ENCODE measurements at places on chromosomes 12 and 14.
A peak's percentile ranks its signal among the peaks of the same experiment; 100 is the strongest.

DNA sequence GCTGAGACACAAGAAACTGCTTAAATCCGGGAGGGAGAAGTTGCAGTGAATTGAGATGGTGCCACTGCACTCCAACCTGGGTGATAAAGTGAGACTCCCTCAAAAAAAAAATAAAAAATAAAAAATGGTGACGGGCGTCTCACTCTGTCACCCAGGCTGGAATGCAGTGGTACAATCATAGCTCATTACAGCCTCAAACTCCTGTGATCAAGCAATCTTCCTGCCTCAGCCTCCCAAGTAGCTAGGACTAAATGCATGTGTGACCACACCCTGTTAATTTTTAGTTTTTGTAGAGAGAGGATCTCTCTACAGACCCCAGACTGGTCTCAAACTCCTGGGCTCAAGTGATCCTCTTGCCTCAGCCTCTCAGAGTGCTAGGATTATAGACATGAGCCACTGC is 9.1 kb downstream of the SNX6 start:
- H3K4me1 ChIP-seq = no peaks in the 10 kb centered on the region
- no peak overlapping the region for H3K4me3 ChIP-seq
- no peaks in the 10 kb centered on the region for H3K27me3 ChIP-seq
- H3K27ac ChIP-seq = no peak overlapping the region
- DNase-seq = no peak

DNA sequence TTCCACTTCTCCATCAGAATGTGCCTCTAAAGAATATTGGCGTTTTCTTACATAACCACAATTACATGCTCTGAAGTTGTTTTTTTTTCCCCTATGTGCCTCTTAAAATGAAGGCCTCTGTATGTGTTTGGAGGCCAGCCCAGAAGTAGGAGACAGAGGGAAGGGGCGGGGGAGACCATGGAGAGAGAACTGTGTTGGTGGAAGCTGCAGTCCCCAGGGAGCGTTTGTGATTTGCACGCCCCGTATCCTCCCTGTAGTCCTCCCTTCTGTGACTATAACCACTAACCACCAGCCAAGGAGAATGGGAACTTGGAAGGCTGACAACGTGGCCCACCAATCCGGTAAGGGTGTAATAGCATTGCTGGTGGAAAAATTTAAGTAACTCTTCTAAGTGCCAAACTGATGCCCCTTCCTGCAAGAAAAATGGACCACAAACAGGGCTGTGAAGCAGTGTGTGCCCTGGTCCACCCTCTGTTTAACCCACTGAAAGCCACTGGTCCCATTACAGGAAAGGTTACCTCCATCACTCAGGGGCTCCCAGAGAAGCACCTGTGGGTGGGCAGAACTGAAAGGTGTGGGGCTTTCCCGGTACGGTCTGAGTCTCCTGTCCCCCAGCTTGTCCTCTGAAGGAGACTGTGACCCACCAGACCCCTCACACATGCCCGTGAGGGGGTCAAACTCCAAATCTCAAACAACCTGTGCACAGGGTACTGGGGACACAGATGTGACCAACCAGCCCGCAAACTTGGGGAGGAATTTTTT is 36.8 kb downstream of the CCDC88C start:
- no peak overlapping the region for H3K4me3 ChIP-seq
- no peaks in the 10 kb centered on the region for H3K36me3 ChIP-seq
- no peaks in the 10 kb centered on the region for H3K4me1 ChIP-seq
- no peak for DNase-seq

DNA sequence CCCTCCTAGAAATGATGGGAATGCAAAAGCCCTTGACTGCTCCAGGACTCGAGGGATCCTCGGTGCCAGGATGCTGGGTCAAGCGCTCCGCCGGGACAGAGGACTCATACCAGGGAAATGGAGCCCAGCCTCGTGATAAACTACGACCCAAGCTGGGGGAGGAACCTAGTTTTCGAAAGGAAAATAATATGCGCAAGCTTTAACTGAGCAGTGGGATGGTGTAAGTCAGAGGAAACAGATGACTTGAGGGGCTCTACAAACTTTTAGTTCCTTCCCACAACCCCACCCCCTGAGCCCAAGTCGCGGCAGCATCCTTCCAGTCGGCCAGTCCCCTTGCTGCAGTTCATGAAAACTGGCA is 654 bp upstream of the SUPT16H start:
- H3K36me3 ChIP-seq = peaks cover 47% of the 10 kb centered on the region
- H3K27ac ChIP-seq = peak overlapping the region; percentile 94
- H3K27me3 ChIP-seq = no peaks in the 10 kb centered on the region
- DNase-seq = no peak
- H3K4me3 ChIP-seq = peak overlapping the region; percentile 60

GRCh38 chr12:58009405-58010195 is 68.2 kb downstream of the ATP23 start:
- H3K27ac ChIP-seq = no peak overlapping the region
- no peak overlapping the region for H3K4me3 ChIP-seq
- peak; percentile 83 for DNase-seq
- H3K36me3 ChIP-seq = no peaks in the 10 kb centered on the region
- H3K4me1 ChIP-seq = no peaks in the 10 kb centered on the region
- H3K27me3 ChIP-seq = peaks cover 68% of the 10 kb centered on the region

DNA sequence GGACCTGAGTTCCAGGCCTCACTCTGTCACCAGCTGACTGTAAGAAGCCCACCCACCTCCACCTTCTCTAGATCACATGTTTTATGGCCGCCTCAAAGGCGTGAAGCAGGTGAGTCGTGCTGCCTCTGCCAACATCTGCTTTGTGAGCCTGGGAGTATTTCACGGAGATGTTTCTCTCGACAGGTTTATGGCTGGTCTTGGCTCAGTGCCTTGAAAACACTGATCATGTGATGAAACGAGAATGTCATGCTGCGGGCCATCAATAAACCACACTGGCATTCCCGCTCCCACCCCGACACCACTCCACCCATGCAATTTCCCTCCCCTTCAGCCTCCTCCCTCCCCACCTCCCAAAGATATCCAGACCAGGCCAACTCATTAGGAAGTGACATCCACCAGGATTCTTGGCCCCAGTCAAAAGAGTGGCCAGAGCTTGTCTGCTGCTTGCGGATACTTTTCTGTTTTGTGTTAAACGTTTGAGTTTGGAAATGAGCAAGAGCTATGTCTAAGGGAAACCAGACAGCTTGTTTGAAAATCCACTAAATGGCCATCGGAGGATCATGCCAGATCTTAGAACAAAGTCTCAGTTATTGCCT is 53.8 kb upstream of the NTF3 start:
- no peaks in the 10 kb centered on the region for H3K36me3 ChIP-seq
- no peak overlapping the region for H3K4me3 ChIP-seq
- H3K27ac ChIP-seq = no peak overlapping the region
- no peaks in the 10 kb centered on the region for H3K27me3 ChIP-seq

DNA sequence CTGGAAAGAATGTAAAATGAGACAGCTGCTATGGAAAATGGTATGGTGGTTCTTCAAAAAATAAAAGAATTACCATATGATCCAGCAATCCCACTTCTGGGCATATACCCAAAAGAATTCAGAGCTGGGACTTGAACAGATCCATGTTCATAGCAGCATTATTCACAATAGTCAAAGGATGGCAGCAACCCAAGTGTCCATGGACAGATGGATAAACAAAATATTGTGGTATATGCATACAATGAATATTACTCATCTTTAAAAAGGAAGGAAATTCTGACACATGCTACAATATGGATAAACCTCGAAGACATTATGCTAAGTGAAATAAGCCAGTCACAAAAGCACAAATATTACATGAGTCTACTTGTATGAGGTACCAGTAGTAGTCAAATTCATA is 9.1 kb downstream of the RAB2B start:
- DNase-seq = no peak
- H3K27me3 ChIP-seq = no peaks in the 10 kb centered on the region
- no peak overlapping the region for H3K4me3 ChIP-seq
- no peaks in the 10 kb centered on the region for H3K4me1 ChIP-seq

DNA sequence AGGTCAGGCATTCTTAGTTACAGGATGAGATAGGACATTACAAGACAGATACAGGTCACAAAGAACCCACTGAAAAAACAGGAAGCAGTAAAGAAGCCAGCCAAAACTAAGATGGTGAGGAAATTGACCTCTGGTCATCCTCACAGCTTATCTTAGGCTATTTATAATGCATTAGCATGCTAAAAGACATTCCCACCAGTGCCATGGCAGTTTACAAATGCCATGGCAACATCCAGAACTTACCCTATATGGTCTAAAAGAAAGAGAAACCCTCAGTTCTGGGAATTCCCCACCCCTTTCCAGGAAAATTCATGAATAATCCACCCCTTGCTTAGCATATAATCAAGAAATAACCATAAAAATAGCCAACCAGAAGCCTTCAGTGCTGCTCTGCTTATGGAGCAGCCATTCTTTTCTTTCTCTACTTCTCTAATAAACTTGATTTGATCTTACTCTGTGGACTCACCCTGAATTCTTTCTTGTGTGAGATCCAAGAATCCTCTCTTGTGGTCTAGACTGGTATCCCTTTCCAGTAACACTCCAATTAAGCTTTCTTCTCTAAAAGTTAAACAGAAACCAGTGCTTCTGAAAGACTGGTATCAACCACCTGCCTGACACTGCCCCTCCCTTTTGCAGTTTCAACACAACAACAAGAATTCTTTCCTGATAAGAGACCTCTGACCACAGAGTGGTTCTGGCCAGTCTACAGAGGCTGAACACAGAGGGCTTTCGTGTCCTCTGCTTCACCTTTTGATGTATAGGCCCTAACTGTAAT is 86.9 kb downstream of the BCAT1 start:
- no peak for DNase-seq
- no peaks in the 10 kb centered on the region for H3K27me3 ChIP-seq
- H3K36me3 ChIP-seq = peaks cover 18% of the 10 kb centered on the region
- peak overlapping the region; percentile 25 for H3K27ac ChIP-seq

DNA sequence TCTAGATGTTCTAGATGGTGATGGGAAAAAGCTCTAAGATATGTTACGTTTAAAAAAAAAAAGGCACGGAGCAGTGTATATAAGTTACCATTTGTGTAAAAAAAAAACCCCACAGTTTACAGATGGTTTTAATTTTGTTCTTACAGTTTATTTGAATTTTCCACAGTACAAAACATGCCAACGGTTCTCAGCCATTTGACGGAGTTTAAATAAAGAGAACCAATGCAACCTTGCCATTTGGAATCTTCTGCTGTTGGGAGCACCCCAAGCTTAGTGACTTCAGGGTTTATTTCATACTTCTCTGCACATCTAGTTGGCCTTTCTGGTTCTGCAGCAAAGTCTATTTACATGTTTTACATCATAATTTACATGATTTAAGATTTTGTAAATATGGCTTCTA is 7.7 kb upstream of the HPD start:
- H3K4me3 ChIP-seq = no peak overlapping the region
- DNase-seq = no peak
- H3K27ac ChIP-seq = no peak overlapping the region
- H3K27me3 ChIP-seq = no peaks in the 10 kb centered on the region
- H3K4me1 ChIP-seq = no peaks in the 10 kb centered on the region

DNA sequence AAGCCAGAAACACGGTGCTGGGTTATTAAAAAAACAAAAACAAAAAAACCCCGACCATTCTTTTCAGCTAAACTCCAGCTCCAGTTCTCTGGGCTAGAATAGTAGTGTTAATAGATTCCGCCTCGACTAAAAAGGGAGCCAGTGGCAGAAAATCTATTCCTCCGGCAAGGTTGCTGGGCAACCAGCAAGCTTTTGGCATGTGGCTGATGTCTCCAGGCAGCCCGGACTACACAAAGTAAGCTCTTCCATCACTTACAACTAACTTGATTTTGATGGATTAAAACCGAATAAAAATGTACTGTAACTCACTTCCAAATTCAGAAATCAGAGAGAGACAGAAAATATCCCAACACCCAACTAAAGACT is 126.4 kb upstream of the FOXN3 start:
- no peaks in the 10 kb centered on the region for H3K27me3 ChIP-seq
- H3K4me1 ChIP-seq = peaks cover 42% of the 10 kb centered on the region
- DNase-seq = no peak
- no peak overlapping the region for H3K27ac ChIP-seq

DNA sequence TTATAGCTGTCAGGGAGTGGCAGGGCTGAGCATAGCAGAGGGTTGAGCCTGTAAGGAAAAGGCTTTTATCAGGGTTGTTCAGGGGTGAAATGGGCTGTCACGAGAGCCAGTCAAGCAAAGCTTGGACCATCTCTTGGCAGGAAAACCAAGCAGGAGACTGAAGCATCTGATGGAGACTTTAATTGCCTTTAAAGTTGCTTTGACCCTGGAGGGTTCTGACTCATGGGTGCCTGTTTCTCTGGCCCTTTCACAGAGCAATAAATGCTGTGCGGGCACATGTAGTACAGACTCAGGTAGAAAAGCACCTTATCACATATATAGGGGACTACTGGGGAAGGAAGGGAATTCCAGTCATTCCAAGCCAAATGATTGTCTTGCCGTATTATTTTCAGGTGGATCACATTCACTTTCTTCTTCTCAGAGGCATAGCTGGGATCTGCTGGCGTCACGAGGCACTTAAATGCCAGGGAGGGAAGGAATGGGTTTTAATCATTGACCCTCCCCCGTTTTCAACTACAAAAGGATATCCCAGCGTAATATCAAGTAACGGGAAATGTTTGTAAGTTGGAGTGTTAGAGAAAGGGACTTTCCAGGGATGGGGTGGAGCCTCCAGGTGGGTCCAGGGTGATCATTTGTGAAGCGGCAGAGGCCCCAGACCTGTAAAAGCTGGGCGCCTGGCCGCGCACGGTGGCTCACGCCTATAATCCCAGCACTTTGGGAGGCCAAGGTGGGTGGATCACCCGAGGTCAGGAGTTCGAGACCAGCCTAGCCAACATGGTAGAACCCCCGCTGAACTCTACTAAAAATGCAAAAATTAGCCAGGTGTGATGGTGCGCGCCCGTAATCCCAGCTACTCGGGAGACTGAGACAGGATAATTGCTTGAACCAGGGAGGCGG is 34.9 kb downstream of the PLEKHD1 start:
- no peaks in the 10 kb centered on the region for H3K36me3 ChIP-seq
- no peak for DNase-seq
- H3K4me3 ChIP-seq = no peak overlapping the region
- no peaks in the 10 kb centered on the region for H3K27me3 ChIP-seq

GRCh38 chr12:77571127-77571526 is 259.6 kb upstream of the NAV3 start:
- no peaks in the 10 kb centered on the region for H3K27me3 ChIP-seq
- DNase-seq = no peak
- H3K4me3 ChIP-seq = no peak overlapping the region
- H3K27ac ChIP-seq = no peak overlapping the region
- no peaks in the 10 kb centered on the region for H3K36me3 ChIP-seq
